Right ventricle myocardium superior (tissue), 1 donor: ENCODE measurements at places on chromosomes 2 and 18. TPM values are rescaled to one million over a fixed set of nuclear protein-coding genes. Genes with fewer than 3 reads are reported as not detected.

DNA sequence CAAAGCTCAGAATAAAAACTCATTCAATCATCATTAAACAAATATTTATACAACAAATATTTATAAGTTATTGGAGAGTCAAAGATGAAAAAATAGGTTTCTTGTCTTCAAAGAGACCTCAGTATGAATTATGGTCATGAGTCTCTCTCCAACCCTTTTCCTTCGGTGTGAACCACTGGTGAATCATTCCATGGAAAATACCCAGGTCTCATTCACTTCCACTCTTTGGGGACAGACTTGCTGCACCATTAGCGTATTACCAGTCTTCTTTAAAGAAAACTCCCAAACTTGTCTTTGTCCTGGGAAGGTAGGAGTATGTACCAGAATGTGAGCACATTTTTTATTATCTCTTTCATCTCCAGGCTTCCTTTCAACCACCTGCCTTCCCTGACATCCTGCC, 257.4 kb upstream of the RBMS1 start:
- DNase-seq = no peak

- no peak for DNase-seq
These were observed 5.9 kb upstream of the RNF152 start for GRCh38 chr18:61898640-61899101.

DNA sequence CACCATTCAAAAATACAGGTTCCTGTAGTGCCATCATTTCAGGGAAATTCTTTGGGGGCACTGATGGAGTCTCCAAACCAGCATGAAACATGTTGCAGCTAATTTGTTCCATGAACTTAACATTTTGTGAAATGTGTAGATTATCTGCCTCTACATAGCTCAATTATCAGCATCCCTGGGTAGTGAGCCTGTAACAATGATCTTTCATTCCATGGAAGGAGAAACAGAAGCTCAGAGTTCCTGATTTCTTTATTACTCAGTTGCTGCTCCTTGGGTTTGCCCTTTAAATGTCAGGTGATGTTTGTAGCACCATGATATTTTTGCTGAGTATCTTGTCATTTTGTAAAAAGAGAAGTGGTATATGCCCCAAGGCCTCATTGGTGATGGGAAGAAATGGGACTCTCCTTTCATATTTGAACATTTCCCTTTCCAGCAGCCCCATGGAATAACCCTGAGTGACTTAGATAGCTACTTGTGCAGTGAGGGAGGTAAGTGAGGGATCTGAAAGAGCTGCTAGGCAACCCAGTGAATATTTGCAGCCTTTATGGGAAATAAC, 146.9 kb downstream of the CERS6 start:
- no peak for DNase-seq

DNA sequence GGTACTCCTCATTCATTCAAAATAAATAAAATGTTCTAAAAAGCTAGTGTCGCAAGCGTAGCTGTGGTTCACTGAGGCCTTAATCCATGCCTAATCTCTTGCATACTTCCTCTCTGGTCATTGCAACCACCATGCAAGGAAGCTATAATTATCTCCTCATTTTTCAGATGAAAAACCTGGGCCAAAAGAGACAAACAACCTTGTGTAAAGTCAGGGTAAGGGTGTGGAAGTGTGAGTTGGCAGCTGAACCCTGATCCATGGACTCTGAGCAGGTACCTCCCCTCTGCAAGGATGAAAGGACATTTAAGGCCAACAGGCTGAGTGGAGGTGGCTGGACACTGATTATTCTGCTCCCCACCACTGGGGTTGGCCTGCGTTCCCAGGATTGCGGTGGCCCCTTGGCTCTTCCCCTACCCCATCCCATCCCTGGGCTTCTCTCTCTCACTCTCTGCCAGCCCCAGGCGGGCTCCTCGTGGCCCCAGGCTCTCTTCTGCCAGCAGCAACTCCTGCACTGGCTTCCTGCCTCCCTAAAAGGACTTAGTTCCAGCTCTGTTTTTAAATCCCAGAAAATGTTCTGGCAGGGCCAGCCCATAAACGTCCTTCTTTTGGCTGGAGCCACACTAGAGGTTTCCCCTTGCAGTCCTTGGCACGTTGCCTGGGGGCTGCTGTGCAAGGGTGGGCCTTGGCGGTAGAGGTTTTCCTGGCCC, 72.0 kb upstream of the AFF3 start:
- DNase-seq = peak; percentile 62

DNA sequence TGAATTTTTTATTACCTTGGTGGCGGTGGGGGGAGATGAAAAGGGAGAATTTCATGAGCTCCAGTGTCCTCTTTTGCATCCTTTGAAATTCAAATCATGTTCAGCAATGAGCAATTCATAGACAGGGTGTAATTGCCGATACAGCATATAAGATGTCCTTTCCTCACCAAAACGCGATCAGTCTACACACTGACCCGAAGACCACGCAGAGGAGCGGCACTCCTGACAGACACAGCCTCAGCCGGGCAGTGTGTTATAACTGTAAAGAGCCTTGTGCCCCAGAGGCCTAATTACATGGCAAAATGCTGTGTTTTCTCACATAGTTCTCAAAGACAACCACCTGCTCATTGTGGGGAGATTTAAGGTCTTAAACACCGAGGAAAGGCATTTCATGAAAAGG, 38.4 kb upstream of the APCDD1 start:
- no peak for DNase-seq

- no peak for DNase-seq
These were observed 331.6 kb upstream of the FANCL start for GRCh38 chr2:58572731-58573130.

- no peak for DNase-seq
These were observed 296.0 kb upstream of the MC4R start for GRCh38 chr18:60668583-60668982.

GRCh38 chr2:37558623-37559022, 112.8 kb downstream of the CDC42EP3 start:
- DNase-seq = peak; percentile 48

GRCh38 chr2:154720651-154721050, 22.2 kb downstream of the KCNJ3 start:
- DNase-seq = no peak

DNA sequence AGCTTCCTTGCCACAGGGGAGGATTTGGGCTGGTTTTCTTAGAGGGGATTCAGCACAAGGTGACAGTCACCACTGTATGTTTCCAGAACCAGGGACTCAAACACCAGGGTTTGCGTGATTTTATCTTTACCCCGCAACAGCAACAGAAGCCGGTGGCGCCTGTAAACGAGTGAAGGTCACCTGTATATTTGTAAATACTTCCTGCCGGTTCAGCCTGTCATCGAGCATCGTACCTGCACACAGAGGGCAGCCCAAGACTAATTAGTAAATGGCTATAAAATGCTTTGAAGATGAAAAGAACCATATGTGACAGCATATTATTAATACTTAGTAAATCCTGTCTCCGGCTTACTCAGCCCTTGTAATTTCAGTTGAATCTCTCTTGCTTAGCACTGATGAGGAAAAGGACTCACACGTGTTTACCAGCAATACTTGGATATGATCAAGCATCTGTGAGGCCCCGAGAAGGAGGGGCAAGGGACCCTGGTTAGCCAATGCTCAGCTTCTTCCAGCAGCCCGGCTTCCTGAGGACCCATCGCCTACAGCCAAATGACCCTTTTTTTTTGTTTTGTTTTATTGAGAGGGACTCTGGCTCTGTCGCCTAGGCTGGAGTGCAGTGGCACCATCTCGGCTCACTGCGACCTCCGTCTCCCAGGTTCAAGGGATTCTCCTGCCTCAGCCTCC, 51.3 kb upstream of the FOSL2 start:
- no peak for DNase-seq

GRCh38 chr2:113894156-113894743, 4.4 kb downstream of the ACTR3 start:
- no peak for DNase-seq

- no peak for DNase-seq
These were observed 799.6 kb upstream of the HS6ST1 start for GRCh38 chr2:129118296-129118695.

DNA sequence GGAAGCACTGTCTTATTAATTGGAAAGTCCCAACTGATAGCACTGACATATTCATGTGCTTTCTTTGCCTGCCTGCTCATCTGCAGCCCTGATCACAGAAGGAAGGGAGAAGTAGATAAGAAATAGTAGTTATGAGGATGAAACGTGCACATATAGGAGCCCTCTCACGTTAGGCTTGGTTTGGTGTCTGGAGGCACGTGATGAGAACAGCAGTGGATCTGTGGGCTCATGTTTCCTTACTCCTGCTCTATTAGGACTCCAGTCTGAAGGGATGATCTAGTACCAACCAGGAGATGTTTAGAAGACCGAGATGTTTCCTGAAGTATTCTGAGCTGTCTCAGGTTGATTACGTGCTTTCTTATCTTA, 84.9 kb downstream of the MAP4K4 start:
- DNase-seq = no peak

- DNase-seq = no peak
These were observed 109.4 kb upstream of the FANCL start for GRCh38 chr2:58350484-58350883.

- DNase-seq = no peak
These were observed 6.3 kb downstream of the PRLH start for GRCh38 chr2:237572742-237573101.

GRCh38 chr2:113206251-113206650, 32.5 kb downstream of the PSD4 start:
- no peak for DNase-seq

- no peak for DNase-seq
These were observed 651.3 kb downstream of the DCDC2C start for GRCh38 chr2:4354678-4355077.

- DNase-seq = peak; percentile 50
These were observed 12.6 kb downstream of the GKN1 start for GRCh38 chr2:68987021-68987503.

GRCh38 chr2:214261683-214262082, 149.2 kb upstream of the VWC2L start:
- no peak for DNase-seq

DNA sequence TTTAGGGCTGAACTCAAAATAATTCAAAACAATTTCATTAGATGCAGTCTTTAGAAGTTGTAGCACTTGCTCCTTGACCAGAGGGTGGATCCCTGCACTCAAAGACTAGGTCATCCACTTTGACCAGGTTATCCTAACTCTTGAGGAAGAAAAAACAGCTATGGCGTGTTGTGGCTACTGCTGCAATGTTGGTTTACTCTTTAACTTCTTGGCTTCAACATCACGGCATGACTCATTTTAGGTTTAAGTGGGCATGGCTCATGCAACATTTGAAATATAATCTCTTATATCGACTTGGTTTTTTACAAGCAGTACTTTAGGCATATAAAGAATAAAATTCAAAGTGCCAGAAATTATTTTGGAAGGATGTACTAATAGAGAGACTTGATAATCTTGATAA, 35.4 kb downstream of the ANKRD29 start:
- no peak for DNase-seq

DNA sequence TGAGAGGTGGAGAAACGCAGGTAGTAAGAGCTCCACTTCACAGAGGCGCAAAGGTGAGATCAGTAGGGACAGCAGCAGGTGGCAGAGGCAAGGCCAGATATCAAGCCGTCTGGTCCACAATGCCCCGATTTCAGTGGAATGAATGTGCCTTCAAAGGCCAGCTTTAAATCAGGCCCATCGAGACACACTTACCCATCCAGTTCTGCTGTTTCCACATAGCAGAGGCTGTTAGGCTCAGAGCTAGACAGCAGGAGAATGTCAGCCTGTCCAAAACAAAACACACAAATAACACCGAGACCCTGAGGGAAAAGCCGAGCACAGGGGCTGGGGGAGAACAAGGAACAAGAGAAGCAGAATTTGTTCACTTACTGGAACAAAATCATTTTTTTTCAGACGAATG, 75.8 kb upstream of the NARS1 start:
- peak; percentile 47 for DNase-seq

DNA sequence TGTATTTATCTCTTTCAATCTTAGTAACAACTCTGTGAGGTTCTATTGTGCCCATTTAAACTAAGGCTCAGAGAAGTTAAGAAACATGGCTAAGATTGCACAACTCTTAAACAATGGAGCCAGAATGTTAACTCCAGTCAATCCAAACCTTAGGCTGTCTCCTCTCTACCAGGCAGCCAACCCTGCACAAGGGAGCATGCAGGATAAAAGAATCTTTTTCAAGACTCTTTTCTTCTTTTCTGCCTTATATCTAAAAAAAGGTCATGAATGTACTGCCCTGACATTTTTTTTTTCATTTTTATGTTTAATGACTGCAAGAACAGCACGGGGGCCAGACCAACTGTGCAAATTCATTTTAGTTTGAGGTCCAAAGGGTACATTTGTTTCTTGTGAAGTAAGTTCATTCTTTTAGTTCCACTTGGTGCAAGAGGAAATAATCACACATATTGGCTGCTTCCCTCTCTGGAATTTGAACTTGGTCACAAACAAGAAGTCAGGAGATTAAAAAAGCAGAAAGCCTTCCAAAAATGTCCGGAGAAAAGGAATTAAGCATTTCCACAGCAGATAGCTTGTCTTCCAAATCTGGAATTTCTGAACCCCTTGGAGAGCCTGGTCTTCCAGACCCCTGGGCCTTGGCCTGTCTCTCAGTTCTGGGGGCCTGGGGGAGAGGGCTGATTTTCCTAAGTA, 96.0 kb upstream of the RIOK3 start:
- DNase-seq = no peak

- no peak for DNase-seq
These were observed 19.5 kb upstream of the KCNE4 start for GRCh38 chr2:223032187-223033142.

GRCh38 chr2:36147670-36148390, 207.7 kb upstream of the CRIM1 start:
- DNase-seq = no peak

DNA sequence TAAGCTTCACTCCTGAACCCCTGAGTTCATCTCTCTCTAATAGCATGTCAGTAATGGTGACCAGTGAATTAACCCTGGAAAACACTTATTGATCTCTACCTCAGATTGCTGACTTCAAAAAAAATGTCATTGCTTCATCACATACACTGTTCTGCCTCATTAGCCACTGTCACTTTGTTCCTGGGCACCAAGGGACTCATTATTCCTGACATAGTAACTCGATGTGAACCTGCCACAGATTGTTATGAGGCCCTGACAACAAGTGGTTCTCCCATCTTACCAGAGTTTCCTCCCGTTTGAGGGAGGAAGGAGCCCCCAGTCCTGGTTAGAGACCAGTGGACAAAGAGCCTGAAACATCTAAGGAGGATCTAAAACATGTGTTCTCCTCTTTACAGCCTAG, 403.3 kb upstream of the SMIM21 start:
- no peak for DNase-seq

TFCP2L1 gene
- 0.19 TPM for total RNA-seq

NXPH2 gene
- total RNA-seq = not detected

POTEF gene
- not detected for total RNA-seq

ATRAID gene
- total RNA-seq = 109 TPM

NMUR1 gene
- 0.22 TPM for total RNA-seq

ABCG5 gene
- total RNA-seq = not detected

GATA6 gene
- 56.0 TPM for total RNA-seq

RGPD8 gene
- total RNA-seq = 5.2 TPM

STAMBP gene
- 27.7 TPM for total RNA-seq

CACNB4 gene
- total RNA-seq = 0.46 TPM

CCDC85A gene
- 4.3 TPM for total RNA-seq

PMAIP1 gene
- total RNA-seq = not detected

FEZ2 gene
- 38.3 TPM for total RNA-seq

ZNF396 gene
- total RNA-seq = 0.48 TPM

LYPD6B gene
- not detected for total RNA-seq

CCDC121 gene
- total RNA-seq = 6.1 TPM
